ENCODE measurements at places on chromosomes 4 and X. TPM values are rescaled to one million over a fixed set of nuclear protein-coding genes. Genes with fewer than 3 reads are reported as not detected.

GRCh38 chr4:16039139-16039538 lies 44.7 kb downstream of the PROM1 start:
- no peak for DNase-seq

- DNase-seq = no peak
These were observed 101.7 kb upstream of the FRG1 start for GRCh38 chr4:189838821-189839497.

The ARHGAP36 gene
- not detected for total RNA-seq

GRCh38 chr4:113537203-113537602 lies 224.3 kb downstream of the CAMK2D start:
- no peak for DNase-seq

GRCh38 chrX:367866-368265 lies 18.8 kb downstream of the PPP2R3B start:
- no peak for DNase-seq

DNA sequence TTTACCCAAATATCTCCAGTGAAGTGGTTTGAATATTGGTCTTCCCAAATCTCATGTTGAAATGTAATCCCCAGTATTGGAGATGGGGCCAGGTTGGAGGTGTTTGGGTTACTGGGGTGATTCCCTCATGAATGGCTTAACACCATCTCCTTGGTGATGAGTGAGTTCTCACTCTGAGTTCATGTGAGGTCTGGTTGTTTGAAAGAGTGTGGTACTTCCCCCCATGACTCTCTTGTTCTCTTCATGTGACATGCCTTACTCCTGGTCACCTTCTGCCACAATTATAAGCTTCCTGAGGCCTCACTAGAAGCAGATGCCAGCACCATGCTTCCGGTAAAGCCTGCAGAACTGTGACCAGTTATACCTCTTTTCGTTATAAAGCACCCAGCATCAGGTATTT lies 32.9 kb upstream of the OTUD4 start:
- no peak for DNase-seq

DNA sequence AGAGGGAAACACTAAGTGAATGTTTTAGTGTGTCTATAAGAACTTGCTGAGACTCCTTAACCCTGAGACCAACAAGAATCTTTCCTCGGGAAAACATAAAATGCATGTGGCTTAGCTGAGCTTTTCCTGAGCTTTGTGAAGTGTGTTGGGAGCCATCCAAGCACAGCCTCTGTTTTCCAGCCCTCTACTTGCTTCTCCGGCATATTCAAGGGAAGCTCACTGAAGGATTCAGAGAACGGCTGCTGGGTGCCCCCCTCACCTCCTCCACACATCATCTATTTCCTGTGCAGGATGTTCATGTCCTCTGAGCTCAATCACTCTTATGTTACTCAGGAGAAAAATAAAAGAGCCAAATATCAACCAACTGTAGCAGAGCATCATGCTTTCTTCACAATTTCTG lies 492.1 kb downstream of the IL15 start:
- no peak for DNase-seq

GRCh38 chr4:52873861-52874343 lies 11.8 kb downstream of the RASL11B start:
- no peak for DNase-seq

DNA sequence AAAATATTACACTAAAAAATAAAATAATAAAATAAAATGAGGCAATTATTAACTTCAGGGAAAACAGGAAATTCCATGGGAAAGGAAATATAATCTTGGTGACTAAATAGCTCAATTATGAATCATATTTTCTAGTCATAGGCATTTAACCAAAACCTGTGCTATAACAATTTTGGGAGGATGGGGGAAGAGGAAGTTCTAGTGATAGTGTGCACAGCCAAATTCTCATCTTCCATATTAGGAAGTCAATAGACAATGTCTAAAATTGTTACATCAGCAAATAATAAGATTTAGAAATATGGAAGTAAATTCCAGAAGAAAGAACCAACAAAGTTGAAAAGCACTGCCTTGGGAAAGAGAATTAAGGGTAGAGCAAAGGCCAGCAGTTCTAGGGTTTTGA lies 2.8 kb downstream of the AWAT2 start:
- no peak for DNase-seq

GRCh38 chr4:173280998-173281397 lies 53.2 kb downstream of the HMGB2 start:
- no peak for DNase-seq

Measured in kidney epithelial cell (primary cell).